ENCODE measurements at places on chromosomes 7 and 10.

DNA sequence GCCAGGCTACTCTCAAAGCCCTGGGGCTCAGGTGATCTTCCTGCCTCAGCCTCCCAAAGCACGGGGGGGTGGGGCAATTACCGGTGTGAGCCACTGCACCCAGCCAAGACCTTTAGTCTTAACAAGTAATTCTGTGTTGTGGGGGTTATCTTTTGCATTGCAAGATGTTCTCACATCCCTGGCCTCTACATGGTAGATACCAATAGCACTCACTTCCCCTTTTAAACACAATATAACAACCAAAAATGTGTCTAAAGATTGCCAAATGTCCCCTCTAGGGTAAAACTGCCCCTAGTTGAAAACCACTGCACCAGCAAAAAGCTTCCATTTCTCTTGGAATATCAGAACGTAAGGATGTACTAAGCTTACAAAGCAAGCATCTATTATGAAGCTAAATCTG, 225.0 kb downstream of the CTNNA3 start:
- DNase-seq = no peak

DNA sequence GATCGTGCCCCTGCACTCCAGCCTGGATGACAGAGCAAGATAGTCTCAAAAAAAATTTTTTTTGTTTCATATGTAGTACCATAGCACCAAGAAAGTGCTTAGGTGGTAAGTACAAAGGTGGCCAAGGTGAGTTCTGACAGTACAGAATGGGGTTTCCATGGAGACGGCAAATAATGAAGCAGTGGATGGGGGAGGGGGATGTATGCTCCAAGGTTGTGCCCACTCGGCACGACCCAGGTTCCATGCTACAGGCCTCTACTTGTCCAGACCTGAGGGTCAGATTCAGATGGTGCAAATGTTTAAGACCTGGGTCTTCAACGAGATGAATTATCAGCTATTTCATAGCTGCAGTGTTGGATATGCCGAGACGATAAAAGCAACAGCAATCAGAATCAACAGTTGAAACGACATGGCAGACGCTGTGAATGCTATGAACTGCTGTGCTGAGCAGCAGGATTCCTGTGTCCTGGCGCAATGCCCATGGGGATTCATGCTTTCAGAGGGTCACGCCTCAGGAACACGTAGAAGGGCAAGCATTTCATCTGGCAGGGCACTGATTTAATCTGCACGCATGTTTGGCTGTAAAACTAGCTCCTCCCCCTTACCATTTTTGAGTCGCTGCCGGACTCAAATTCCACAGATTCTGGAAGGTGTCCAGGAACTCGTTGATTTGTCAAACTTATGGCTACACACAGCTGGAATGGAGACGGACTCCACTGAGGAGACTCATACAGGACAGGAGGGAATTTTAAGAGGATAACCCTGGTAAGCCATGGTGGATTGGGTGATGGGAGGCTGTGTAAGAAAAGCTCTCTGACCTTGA, 256.5 kb downstream of the FRMD4A start:
- no peak for DNase-seq

GRCh38 chr7:27254625-27255024, 12.0 kb downstream of the EVX1 start:
- DNase-seq = no peak

DNA sequence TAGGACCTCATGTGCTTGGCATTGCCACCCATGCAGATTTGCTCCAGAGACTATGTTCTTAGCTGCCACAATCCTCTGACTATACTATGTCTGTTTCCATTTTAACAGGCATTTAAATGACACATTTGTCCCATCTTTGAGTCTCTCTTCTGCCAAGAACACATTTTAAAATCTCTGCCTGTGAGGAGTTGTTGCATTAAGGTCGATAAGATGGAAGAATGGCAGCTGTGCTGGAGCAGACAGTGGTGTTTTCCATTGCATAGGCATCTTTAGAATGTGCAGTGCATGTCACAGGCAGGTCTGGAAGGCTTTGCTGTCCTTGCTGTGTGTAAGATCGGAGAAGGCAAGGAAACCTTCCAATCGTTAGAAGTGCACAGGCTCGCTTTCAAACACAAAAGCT, 70.9 kb upstream of the CELF2 start:
- DNase-seq = no peak

- no peak for DNase-seq
Measured at GRCh38 chr10:62007145-62007544, 105.6 kb downstream of the ARID5B start.

- DNase-seq = no peak
Measured at GRCh38 chr10:58264780-58265179, 2.9 kb downstream of the IPMK start.

GRCh38 chr7:46143949-46144917, 223.2 kb upstream of the IGFBP3 start:
- no peak for DNase-seq

DNA sequence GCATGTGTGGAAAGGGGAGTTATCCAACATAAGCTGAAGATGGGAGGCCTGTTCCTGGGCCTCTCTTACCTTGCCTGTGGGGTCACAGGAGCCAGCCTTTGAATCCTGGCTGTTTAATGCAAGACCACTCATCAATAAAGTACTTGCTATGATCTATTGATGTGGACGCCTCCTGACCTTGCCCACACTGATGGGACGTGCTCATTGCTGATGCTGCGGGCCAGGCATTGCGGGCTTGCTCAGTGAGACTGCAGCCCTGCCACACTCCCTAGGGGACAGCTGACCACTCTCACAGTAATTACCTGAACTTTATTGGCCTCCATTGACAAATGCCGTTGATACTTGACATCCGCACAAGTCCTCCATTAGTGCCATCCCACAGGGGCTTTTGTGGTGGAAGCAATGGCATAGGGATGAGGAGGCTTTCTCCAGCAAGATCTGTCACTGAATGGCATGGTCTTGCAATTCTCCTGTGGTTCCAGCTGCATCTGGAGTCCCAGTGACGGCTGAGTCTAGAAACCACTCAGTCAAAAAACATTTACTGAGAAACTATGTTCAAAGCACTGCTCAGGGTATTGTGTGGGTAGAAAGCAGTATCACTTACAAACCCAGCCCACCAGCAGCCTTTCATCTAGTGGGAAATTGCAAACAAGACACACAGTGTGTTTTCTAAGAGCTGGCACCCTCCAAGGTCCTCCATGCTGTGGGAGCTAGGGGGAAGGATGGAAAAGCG, 135.1 kb upstream of the YAE1 start:
- no peak for DNase-seq

GRCh38 chr10:73655990-73656298, at the start of gene SYNPO2L:
TSS of gene SYNPO2L (minus strand) at chr10:73656029. CDS start at chr10:73655922, 107 bp downstream.
- DNase-seq = no peak

DNA sequence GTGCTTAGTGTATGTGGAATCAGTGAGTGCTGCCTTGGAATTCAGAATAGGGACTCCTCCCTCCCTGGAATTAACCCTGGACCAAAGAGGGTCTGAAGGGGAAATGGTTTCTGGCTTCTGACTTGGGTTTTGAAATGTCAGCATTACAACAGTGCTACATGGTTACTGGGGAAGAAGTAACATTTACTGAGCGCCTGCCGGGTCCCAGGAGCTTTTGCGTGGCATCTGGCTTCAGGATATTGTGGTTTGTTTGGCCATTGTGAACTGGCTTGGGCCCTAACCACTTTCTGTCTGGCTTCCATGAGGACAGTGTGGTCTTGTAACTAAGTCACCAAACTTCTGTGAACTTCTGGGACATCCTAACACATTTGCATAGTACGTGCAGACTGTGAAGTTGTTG, 21.3 kb downstream of the TSPAN15 start:
- DNase-seq = no peak

DNA sequence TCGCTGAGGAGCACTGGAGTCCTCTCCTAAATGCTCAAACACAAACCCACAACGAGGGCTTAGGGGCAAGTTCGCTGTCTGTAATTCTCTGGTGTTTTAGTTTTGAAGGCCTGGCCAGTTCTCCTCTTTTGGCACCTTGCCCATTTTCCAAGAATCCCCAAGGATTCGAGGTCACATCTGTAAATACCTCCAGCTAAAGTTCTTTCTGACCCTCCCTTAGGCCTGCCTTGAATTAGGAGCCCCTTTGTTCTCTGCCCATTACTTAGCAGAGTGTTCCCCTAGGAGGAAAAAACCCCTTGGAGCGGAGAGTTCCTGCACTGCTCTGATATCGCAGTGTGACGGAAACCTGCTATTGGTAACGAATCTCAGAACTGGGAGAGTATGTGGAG, 743 bp upstream of the PYROXD2 start:
- DNase-seq = no peak

- DNase-seq = no peak
Measured at GRCh38 chr7:33965183-33965744, 59.9 kb downstream of the BMPER start.

DNA sequence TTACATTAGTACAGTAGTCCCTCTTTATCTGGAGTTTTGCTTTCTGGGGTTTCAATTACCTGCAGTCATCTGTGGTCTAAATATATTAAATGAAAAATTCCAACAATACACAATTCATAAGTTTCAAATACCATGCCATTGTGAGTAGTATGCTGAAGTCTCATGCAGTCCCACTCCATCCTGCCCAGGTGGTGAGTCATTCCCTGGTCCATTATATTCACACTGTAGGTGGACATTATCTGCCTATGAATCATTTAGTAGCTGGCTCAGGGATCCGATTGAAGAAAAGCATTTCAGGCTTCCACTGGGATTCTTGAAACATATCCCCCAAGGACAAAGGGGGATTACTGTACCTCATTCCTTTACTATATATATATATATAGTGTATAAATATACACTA, 298.2 kb upstream of the GALNT17 start:
- no peak for DNase-seq

- no peak for DNase-seq
Measured at GRCh38 chr10:6364893-6365292, 162.2 kb downstream of the PFKFB3 start.

- DNase-seq = no peak
Measured at GRCh38 chr10:47060356-47060755, 149.1 kb downstream of the PTPN20 start.

- DNase-seq = no peak
Measured at GRCh38 chr10:69504576-69505250, 53.4 kb downstream of the TSPAN15 start.

DNA sequence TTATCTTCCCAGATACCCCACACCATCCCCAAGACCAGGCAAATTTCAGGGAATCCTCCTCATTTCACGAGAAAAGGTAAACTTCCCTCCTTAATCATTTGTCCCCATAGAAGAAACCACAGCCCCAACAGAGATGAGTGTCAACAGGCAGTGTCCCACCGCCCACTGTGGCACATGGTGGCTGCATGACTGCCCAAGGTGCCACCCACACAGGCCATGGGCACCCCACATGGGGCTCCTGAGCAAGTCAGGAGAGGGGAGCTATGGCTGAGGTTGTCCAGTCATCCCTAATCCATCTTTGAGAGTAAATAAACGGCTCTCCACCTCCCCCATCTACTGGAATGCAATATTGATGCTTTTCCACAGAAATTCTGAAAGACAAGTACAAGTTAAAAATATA, 44.1 kb downstream of the ANTXRL start:
- DNase-seq = no peak

DNA sequence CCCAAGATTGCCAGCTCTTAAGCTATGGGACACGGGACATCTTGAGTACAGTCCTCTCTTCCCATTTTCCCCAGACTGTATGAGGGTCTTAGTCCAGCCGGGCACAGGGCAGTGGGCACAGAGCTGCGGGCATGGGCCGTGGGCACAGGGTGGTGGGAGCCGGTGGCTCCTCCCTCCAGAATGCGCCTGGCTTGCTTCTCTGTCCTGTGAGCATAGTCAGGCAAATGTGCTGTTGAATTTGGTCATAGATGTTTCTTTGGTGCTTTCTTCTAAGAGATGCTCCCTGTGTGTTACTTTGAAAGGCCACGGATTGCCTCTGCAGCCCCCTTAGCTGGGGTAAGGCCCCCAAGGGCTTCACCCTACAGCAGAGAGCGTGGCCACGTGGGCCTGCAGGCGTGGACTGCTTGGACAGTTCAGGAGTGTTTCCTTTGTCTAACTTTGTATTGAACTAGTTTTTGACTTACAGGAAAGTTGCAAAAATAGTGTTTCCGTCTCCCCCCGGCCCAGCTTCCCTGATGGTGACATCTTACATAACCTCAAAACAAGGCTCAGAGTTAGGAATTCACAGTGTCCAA, 24.7 kb downstream of the LRRC27 start:
- no peak for DNase-seq

GRCh38 chr10:124211921-124212320, 118.5 kb upstream of the CHST15 start:
- no peak for DNase-seq

GRCh38 chr7:20331910-20332813, 1.5 kb downstream of the ITGB8 start:
- DNase-seq = no peak

DNA sequence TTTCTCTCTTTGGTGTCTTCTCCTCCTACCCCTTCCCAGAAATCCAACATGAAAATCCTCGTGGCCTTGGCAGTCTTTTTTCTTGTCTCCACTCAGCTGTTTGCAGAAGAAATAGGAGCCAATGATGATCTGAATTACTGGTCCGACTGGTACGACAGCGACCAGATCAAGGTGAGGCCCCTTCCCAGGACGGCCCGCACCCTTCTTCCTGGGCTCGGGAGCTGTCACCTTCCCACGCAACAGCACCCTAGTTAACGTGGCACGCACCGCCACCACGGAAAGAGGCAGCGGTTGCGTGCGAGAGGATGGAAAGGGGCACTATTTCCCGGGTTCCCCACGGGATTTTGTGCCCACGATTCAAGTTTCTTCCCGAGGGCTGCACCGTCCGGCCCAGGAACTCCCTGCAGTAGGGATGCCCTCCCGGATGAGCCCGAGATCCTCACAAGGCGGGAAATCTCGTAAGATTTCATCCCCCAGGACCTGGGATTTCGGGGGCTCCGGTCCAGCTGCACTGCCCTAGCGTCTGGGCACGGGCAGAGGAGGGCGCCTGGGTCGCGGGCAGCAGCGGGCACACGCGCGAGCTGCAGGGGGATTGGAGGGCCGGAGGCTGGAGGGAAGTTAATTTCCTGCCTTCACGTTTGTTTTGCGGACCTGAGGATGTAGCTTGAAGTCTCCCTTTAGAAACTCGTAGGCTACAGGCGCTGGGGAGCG, 834 bp downstream of the TAC1 start:
- DNase-seq = no peak

- DNase-seq = no peak
Measured at GRCh38 chr7:143361552-143362130, 872 bp downstream of the FAM131B start.

DNA sequence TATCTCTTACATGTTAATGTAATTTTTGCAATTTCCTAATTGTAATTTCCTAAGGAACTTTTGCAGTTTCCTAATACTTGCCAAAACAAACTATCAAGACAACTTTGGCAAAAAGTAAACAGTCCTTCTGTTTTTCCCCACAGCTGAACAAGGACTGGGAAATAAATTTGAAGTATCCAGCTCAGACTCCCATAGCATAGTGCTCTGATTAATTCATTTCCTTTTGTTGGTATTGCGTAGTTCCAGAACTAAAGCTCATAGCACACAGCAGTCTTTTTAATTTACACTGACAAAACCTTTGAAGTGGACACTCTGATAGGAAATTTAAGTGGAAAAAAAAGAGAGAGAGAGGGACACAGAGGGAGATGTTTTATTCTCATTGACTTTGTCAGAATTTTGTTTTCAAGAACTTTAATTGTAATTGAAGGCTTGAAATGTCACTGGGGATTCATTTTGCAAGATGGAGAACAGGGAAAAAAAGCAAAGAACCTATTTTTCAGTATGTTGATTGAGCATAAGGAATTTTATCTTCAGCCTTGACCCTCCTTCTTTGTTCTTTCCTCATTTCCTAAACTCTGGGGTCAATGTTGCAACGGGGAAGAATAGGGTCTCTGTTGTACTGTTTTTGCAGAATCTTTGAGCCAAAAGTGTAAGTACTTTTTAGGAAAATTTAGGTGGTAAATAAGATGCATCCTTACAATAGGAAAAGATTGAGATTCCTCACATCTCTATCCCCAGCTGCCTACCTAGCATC, 232.2 kb upstream of the NPSR1 start:
- DNase-seq = no peak

Measured in activated T-cell treated with anti-CD3 and anti-CD28 coated beads, Interleukin-2, amount 50 U/mL, for 72 hours (primary cell).